ENCODE measurements at places on chromosomes 3 and 15.

DNA sequence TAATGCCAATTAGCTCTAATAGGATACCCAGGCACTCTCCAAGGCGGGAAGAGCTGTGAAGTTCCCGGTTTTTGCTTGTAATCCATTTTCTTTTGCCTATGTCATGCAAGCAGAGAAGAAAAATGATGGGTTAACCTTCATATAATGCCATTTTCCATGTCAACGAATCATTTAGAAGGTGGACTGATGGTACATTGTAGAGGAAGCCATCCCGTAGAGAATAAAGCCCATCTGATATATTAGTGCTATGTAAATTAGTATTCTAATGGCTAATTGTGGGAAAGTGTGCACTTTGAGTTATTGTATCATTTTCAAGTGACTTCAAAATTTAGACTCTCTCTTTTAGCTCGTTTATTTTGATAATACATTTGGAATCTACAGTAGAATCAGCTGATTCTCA is 509.1 kb downstream of the ROBO2 start:
- DNase-seq: no peak

DNA sequence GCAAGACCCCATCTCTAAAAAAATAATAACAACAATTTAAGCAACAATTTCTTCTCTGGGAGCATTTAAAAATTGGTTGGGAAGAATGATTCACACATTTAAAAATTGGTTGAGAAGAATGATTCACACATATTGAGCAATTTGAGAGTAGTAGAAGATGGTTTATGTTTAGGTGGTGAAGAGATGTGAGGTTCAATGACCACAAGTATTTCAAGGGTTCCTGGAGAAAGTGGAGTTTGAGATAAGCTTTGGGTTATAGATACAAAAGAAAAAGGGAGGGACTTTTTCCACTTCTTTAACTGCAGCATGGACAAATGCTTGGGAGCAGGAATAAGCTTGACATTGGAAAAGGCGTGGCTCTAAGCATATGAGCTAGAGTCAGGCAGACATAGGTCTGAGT is 145.7 kb upstream of the NPHP3 start:
- no peak for DNase-seq

DNA sequence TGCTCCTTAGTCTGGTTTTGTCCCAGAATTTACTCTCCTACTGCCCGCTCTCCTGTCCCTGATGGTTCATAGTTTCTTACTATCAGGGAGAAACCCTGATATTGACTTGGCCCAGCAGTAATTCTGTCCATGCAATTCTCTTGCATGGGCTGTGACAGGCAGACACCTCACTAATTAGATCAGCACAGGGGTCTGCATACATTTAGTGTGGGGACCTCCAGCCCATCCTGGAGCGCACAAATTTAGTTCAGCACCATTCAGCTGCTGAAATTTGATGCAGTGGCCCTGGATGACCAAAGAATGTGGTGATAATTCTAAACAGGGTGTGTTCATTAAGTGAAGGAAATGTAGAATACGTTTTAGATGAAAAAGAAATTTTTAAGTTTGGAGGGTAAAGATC is 555.5 kb upstream of the TBL1XR1 start:
- DNase-seq: no peak

DNA sequence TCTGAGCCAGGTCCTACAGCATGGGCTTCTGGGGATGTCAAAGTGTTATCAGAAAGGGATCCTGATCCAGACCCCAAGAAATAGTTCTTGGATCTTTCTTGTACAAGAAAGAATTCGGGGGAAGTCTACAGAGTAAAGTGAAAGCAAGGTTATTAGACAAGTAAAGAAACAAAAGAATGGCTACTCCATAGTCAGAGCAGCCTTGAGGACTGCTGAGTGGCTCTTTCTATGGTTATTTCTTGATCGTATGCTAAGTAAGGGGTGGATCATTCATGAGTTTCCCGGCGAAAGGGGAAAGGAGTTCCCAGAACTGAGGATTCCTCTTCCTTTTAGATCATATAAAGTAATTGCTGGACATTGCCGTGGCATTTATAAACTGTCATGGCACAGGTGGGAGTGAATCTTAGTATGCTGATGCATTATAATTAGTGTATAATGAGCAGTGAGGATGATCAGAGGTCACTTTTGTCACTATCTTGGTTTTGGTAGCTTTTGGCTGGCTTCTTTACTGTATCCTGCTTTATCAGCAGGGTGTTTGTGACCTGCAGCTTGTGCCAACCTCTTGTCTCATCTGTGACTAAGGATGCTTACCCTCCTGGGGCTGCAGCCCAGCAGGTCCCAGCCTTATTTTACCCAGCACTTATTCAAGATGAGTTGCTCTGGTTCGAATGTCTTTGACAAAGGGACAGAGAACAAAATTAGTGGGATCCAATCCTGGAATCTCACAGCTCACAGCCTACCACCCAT is 41.0 kb downstream of the CRYGS start:
- DNase-seq: no peak

DNA sequence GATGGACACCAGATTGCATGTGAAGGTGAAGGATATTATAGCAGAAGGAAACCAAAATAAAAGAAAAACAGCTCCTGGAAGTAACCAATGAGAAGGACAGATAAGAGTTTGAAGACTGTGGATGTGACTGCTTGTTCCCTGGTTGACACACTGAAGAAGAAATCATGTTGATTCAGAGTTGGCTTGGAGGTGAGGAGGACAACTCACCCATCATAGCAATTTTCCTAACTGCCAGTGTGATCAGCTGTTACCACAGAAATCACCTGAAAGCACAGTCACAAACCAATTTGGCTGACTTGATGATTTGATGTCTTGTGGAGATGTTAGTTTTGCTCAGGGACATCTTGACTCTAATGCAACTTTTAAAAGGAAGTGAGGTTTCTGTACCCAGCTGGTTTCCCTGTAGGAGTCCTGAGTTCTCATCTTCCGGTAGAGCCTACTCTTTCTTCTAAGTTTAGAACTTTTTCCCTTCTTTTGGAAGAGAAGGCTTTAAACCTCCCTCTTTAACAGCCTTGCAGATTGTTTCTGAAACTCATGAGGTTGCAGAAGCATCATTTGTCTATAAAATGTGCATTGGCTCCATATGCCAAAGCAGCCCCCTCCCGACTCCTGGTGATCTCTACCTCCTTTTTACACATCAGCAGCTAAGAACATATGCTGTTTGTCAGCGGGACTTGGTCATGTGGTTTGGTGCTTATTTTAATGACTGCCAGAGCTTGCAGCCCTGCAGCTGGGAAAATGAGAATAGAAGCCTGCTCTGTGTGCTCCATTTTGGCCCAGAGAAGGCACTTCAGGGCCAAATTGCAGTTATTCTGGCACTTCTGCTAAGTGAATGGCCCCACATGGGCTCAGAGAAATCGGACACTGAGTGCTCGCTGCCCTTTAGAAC is 10.3 kb downstream of the ATG7 start:
- no peak for DNase-seq

- DNase-seq: no peak
These were observed 34.6 kb downstream of the CRABP1 start for GRCh38 chr15:78374436-78375393.

GRCh38 chr3:87949189-87949878 is 109.5 kb downstream of the CGGBP1 start:
- DNase-seq: no peak

DNA sequence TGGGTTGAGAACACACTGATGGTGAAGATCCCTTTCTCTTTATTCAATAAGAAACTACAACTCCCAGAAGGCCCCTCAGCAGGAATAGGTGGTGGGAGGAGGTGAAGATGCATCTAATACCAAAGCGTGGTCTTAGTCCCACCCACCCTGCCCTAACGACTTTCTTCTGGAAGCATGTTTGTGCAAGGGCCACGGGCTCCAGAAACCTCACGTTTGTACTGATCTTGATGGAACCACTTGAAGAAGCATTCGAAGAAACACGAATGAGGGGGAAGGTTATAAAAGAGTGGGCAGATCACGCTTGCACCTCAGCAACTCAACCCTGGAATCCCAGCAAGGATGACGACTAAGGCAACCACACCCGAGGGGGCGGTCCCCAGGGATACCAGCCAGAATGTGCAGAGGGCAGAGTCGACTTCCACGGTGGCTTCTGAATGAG is 10.6 kb upstream of the SLC25A36 start:
- DNase-seq: no peak

GRCh38 chr3:10508619-10509260 is 3.4 kb upstream of the ATP2B2 start:
- DNase-seq: no peak

- DNase-seq: no peak
These were observed 9.8 kb downstream of the ATP2B2 start for GRCh38 chr3:10495614-10496013.

DNA sequence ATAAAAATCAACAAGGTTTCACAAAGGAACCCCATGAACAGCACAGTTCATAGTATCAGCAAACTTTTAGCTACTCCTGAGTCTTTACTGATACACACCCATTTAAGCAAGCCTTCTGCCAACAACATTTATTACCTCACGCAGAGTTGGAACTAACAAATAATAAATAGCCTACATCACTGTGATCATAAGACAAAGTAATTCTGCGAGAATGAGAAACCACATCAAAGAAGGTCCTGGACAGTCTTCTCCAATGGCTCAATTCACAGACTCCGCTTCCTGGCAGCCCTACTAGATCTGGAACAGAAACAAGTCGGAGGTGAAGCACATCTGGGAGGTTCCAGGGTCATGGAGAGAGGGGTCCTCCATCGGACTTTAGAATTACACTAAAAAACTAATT is 37.0 kb downstream of the LDHAL6B start:
- no peak for DNase-seq

- no peak for DNase-seq
These were observed 44.5 kb downstream of the CTDSPL2 start for GRCh38 chr15:44471885-44472455.

DNA sequence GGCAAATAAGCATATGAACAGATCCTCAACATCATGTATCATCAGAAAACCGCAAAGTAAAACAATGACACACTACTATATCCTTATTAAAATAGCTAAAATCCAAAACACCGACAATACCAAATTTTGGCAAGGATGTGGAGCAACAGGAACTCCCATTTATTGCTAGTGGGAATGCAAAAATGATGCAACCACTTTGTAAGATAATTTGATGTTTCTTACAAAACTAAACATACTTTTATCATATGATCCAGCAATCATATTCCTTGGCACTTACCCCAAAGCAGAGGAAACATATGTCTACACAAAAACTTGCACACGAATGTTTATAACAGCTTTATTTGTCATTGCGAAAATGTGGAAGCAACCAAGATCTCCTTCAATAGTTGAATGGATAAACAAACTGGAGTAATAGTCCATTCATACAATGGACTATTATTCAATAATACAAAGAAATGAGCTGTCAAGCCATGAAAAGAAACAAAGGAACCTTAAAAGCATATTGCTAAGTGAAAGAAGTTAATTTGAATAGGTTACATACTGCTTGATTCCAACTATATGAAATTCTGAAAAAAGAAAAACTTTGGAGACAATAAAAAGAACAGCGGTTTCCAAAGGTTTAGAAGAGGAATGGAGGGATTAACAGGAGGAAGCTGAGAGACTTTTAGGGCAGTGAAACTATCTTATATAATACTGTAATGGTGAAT is 172.0 kb downstream of the VPS13C start:
- no peak for DNase-seq

GRCh38 chr15:80176443-80176842 is 23.6 kb downstream of the FAH start:
- no peak for DNase-seq

DNA sequence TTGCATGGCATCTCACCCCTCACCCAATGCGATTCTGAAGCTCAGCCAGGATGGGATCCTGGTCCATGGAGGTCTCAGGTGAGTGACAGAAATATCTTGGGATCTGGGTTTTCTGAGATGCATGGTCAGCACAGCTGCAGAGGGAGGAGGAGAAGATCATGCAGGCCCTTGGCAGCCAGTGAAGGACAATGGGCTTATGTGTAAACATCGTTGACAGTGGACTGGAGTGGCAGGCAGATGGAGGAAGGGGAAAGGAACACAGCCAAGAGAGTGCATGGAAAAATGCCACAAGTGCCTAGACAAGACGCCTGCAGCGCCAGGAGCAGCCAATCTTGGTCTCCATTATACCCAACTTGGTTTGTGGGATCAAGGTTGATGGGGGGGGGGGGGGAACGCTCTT is 347.9 kb downstream of the MCTP2 start:
- no peak for DNase-seq

GRCh38 chr15:69402816-69403215 is 11.3 kb upstream of the KIF23 start:
- no peak for DNase-seq

DNA sequence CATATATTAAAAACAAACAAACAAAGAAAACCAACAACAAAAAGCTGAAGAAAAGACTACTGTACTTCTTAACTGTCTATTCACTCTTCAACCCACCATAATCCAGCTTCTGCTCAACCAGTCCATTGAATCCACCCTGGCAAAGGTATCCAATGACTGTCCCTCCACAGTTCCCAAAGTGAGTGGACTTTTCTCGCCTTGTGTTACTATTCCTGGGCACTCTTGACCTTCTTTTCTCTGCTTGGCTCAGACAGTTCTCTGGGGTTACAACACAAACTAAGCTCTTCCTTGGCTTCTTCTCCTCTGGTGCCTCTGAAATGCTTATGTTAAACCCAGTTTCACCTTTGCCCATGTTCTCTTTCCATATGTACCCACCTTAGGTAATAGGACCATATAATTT is 420.2 kb downstream of the PLCL2 start:
- DNase-seq: no peak

DNA sequence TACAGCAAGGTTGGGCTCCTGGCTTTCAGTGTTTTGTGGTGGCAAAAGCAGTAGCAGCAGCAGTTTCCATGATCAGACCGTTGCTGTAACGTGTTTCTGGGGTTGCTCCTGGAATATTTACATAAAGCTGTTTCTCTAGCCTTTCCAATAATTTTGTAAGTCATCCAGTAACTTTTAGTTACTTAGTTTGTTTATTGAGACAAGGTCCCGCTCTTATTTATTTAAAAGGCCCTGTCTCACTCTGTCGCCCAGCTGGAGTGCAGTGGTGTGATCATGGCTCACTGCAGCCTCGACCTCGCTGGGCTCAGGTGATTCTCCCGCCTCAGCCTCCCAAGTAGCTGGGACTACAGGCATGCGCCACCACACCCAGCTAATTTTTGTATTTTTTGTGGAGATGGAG is 8.8 kb upstream of the MYO5A start:
- no peak for DNase-seq

DNA sequence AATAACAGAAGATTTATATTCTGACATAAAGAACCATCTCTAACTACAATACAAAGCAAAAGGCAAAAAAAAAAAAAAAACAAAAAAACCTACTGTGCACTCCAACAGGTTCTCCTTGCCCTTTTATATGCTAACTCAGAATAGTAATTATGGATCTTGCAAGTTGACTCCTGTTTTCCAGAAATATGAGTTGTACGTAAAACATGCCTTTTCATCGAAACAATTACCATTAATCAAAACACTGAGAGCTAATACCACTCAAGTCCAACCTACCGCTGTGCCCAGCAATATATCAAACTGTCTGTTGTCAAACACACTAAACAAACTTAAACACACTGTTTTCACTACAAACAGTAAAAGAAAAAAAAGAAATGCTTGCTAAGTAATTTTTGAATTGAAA is 389.8 kb downstream of the TBC1D5 start:
- no peak for DNase-seq

DNA sequence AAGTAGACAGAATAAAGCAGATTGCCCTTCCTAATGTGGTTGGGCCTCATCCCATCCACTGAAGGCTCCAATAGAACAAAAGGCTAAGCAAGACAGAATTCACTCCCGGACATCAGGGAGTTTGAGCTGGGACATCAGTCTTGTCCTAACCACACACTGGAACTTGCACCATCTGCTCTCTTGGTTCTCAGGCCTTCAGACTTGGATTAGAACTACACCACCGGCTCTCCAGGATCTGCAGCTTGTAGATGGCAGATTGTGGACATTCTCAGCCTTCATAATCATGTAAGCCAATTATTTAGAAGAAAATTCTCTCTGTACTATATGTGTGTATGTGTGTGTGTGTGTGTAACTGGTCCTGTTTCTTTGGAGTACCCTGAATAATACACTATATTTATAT is 394.7 kb upstream of the LMCD1 start:
- DNase-seq: no peak
